GF-D8 (cell line): ENCODE measurements at places on chromosomes 1 and 21.

DNA sequence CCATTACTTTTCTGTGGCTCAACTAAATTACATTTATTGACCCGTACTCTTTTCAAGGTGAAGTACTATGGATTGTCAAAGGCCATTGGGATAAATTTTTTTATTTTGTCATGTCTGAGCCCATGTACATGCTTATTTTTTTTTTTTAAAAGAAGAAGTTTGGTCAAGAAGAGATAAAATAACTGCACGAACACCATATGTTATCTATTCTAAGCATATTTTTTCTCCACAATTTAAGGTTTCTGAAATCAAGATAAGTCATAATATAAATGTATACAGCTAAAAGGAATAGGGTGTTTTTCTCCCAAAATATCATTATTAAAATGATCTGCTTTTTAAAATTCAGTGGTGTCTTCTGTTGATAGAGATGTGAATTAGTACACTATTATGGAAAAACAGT lies 35.0 kb upstream of the SH2D1B start:
- DNase-seq: no peak

DNA sequence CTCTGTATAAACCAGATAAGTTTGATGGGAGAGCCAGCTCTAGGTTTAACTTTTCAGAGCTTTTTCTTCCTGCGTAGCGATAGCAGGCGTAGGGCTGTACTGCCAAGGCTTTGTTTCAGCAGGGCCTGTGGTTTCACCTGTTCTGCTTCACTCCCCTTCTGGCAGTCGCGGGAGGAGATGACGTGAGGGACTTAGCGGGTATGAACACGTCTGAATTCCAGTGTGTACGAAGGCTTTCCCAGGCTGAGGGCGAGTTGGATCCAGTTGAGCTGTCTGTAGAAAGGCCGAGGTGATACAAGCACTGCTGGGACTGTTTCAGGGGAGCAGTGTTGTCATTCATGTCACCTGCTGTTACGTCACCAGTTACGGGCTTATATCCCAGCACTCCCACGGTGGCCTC lies 21.2 kb downstream of the PEX14 start:
- DNase-seq: no peak

DNA sequence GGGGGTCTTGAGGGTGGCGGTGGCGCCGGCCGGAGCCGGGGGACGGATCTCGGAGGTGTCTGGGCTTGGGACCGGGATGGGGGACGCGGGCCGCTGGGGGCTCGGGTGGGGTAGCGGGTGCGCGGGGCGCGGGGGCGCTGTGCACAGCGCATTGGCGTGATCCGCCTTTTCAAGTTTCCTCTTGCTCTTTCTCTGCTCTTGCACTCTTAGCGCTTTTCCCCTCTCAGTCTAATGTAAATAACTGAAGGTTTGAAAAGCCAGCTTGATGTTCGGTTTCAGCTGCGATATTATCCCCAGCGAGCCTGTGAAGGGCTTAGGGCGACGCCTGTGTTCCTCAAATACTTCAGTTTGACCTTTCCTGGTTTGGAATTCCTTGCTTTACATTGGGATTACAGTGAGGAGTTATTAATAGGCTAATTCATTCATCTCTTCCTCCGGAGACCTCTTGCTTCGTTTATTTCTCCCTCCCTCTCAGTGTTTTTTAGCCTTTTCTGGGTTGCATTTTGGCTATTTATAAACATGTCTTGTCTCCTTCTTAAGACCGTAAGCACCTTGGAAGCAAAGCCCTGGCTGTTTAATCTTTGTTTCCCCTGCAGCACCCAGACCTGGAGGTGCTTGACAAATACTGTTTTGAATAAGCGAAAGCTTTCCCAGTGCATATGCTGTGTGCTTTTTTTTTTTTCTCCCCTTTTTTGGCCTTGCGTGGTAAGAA lies 693 bp downstream of the RAB4A start:
- no peak for DNase-seq

DNA sequence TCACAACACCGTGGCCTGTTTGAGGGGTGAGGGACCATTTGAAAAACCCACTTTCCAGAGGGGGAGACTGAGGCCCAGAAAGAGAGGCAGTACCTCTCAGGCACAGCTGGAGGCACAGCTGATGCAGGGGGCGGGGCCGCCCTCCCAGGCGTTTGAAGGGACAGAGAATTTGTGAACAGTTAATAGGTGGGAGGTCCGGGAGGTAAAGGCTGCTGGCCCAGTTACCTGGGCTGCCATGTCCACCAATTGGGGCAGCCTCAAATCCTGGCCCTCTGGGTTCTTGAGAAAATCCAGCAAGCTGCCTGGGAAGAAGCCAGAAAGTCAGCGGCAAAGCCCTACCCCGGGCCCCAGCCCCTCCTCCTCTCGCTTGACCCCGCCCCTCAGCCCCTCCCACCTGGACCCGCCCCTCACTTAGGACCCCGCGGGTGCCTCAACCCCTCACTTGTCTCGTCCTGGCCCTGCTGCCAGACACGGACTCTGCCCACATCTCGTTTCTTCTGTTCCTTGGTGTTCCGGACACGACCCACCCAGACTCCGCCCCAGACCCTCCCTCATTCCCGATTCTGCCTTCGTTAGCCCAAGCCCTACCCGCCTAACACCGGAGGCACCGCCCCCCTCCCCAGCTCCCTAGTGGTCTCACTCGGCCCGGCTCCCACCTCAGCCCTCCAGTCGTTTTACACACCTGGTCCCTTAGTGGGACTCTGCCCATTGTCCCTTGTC lies 10.8 kb upstream of the AHDC1 start:
- DNase-seq: no peak

DNA sequence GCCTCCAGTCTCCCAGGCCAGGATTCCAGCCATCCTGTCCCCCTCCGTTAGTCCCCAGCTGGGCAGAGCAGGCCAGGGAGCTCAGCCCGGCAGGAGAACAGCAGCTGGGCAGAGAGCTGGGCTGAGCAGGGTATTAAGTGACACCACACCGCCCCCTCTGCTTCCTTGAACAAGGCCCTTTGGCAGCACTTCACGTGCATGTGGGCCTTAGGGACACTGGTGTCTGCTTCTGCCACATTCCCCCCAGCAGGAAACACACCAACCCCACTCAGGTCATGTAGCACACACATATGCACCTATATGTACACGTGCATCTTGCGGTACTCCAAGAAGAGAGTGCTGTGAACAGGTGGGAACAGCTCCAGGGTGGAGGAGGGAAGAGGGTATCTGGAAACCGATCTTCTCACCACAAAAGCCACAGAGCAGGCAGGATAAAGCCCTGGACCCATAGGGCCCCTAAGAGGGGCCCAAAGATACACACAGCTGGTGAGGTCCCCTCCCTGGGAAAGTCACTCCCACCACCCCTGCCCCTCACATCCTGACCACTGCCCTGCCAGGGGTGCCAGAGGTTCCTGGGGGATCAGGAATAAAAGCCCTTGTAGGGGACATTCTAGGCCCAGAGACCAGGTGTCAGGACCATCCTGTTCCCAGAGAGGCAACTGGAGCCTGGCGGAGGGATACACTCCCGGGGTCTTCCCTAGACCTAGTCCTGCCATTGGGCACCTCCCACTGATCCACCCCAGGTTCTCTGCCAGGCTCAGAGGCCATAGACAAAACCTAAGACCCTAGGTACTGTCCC lies 4.5 kb downstream of the EPHA2 start:
- peak; percentile 42 for DNase-seq
